Dorsolateral prefrontal cortex (tissue), 122 donors: ENCODE measurements at places on chromosomes 3 and 15. TPM values are rescaled to one million over a fixed set of nuclear protein-coding genes. Genes with fewer than 3 reads are reported as not detected.

- DNase-seq: no peak
These were observed 14.3 kb downstream of the FLNB start for GRCh38 chr3:58022490-58022889.

GRCh38 chr3:145952536-145952935, 208.4 kb downstream of the PLOD2 start:
- DNase-seq: no peak

DNA sequence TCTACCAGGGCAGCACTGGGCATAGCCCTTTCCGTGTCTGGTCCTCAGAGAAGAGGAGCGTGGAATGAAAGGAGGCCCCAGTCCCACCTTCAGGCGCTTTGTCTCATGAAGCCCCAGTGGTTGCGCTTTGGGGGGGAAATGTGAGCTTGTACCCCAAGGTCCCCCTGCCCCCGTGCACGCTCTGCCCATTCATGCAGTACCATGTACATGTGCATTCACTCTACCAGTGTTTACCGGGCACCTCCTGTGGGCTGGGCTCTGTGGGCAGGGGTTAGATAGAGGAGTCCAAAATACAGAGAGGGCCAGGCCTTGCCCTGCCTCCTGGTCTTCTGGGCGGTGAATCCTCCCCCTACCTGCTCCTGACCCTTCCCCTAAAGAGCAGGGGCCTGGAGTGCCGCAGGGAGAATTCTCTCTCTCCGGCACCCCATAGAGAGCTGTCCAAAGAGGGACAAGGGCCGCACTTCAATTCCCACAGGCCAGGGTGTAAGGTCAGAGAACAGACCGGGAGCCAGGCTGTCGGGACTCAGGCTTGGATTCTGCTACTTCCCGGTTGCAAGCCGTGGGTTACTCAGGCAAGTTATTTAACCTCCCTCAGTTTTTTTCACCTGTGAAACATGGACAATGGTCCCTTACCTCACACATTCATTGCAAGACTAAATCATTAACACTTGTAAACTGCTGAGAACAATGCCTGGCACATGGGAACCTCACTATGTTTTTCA, 153.4 kb downstream of the MEGF11 start:
- DNase-seq: no peak

DNA sequence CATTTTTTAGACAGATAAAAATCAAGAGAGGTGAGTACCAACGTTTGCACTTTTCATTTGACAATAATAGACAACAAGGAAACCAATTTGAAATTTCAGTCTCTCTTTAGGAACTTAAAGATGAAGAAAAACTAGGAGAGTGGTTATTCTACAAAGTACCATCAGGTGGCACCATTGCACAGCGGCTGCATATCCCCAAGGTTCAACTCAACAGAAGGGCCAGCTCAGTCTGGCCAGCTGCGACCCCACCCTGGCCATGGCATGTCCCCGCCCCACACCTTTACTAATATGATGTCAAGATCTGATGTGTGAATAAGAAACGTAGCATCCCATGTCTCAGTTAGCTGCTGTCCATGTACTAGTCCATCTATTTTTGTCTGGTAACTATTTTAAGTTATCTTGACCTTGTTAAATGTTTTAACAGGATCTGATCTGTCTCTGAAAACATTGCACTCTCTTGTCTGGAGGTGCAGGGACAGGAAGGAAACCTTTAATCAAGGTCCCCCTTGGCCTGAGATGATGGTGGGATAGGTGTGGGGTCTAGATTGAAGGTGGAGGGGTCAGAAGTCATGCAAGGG, 35.5 kb upstream of the CGNL1 start:
- DNase-seq: no peak

DNA sequence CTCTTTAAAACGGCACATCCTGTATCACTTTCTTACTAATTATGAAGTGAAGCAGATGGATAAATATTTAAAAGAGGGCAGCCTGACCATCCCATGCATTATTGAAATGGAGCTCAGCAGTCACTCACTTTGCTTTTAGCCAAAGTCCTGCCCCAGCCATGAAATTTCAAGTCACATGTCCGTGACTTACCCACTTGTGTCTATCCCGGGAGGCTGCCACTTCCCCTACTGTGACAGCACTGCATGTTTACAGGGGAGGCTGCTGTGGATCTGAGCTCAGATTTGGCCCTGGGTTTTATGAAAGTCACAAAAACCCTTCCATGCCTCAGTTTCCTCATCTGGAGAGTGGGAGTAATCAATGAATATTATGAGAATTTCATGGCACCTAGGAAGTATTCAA, 17.9 kb upstream of the LRRK1 start:
- no peak for DNase-seq

DNA sequence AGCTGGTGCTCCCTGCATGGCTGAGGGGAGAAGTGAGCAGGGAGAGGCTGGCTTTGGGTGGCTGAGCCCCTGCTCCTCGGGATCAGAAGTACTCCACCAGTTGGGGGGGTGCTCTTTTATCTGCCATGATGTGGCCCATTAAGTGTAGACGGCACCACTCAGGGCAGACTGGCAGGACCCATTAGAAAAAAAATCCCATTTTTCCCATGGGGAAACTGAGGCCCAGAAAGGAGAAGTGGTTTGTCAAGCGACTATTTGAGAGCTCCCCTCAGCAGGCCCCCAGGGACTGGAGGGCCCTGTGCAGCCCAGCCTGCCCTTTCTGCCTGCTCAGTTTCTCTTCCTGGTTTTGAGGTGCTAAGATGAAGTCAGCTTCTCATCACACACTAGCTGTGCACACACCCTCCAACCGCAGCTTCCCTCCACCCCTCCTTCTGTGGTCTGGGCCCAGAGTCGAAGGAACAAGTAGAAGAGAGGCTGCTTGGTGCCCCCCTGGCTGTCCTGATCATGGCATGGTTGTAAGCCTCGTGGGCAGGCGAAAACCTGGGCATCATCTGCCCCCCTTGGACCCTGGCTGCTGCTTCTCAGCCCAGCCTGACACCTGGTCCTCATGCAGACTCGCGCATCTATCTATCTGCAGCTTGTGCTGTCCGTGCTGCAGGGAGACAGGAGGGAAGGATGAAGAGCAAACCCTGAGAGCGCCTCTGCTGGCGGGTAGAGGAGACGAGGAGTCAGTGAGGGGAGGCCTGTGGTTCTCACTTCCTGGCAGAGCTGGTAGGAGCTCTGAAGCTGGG, 5.6 kb downstream of the CSK start:
- DNase-seq: peak; percentile 50

GRCh38 chr3:104132566-104133403, 1233.9 kb upstream of the ALCAM start:
- DNase-seq: no peak

GRCh38 chr3:54274607-54275006, 152.3 kb downstream of the CACNA2D3 start:
- DNase-seq: no peak

- no peak for DNase-seq
These were observed 17.0 kb upstream of the PPM1L start for GRCh38 chr3:160739079-160739478.

DNA sequence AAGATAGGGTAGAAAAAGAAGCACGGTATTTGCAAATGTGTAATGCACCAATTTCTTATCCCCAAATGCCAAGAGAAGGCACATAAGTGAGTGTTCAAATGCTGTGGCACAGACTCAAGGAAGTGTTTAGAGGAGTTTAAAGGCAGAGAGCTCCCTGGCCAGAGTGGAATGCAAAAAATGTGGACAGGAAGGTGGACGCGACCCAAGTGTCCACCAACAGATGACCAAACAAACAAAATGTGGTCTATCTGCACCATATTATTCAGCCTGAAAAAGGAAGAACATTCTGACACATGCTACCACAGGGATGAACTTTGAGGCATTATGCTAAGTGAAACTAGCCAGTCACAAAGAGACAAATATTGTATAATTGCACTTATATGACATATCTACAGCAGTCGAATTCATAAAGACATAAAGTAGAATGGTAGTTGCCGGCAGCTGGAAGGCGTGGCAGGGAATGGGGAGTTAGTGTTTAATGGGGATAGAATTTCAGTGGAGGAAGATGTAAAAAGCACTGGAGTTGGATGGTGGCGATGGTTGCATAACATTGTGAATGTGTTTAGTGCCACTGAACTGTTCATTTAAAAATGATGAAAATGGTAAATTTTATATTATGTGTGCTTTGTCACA, 126.6 kb downstream of the SRGAP3 start:
- DNase-seq: no peak

DNA sequence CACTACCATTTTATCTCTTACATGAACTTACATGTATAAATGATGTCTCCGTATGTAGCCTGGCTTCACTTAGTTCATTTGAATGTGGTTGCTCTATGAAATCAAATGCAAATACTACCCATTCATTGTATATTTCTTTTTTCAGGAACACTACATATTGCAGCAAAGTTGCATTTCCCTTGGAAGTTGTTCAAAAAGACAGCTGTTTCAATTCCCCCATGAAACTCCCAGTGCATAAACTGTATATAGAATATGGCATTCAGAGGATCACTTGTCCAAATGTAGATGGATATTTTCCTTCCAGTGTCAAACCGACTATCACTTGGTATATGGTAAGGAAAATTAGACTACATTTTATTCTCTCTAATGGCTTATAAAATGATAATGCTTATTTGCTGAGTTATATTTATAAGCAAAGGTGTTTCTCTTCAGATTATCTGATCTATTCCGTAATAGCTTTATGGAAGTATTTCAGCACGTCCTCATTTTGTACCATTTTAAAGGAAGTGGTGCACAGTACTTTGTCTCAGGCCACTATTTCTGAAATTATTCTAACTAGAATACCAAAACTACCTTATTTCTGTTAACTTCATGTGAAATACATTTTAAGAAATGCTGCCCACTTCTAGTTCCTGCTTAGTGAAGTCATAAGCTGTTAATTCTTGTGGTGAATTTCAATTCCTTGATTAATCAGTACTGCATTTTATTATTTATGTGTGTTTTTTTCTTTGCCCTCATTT, 95.1 kb downstream of the IL1RAP start:
- DNase-seq: no peak

DNA sequence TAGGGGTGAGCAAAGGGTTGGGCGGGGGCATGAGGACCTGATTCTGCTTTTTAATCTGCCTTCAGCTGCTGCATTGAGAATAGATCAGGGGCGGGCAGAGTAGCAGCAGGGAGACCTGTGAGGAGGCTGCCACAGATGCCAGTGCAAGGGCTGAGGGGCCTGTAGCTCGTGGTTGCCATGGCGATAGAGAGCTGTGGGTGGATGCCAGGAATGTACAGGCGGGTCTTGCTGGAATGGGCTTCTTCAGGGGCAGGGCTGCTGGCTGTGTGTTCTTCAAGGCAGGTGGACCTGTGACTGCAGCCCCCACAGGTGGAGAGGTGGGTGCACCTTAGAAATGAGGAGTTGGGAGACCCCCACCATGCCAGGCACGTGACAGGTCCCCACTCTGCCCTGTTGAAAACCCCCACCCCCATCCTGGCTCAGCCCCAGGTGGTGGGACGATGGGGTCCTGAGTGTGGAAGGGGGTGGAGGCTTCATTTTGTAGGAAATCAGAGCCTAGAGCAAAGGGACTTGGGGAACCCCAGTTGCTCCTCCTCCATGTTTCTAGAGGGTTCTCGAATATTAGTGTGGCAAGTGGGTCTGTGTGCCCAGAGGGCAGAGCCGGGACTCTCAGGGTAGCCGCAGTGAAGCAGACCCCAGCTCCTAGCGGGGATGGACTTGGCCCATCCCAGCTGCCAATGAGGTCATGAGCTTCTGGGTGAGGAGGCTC, 38.3 kb downstream of the SLC6A6 start:
- peak; percentile 74 for DNase-seq

DNA sequence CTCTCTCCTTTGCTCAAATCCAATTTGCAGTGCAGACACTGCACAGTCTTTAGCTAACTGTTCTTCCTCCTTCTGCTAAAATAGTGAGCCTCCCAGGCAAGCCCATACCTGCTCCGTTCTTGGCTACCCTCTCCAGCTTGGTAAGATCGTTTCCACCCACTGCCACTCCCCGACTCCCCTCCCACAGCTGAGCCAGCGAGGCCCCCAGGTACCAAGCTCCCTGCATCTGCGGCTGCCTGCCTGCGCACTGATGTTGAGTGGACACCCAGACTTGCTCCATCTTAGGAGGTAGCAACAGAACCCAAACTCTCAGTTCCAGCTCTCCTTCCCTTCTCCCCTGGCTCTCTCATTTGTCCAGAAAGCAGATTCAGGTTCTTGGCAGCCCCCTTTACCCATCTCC, 7.9 kb upstream of the TNK2 start:
- DNase-seq: no peak

DNA sequence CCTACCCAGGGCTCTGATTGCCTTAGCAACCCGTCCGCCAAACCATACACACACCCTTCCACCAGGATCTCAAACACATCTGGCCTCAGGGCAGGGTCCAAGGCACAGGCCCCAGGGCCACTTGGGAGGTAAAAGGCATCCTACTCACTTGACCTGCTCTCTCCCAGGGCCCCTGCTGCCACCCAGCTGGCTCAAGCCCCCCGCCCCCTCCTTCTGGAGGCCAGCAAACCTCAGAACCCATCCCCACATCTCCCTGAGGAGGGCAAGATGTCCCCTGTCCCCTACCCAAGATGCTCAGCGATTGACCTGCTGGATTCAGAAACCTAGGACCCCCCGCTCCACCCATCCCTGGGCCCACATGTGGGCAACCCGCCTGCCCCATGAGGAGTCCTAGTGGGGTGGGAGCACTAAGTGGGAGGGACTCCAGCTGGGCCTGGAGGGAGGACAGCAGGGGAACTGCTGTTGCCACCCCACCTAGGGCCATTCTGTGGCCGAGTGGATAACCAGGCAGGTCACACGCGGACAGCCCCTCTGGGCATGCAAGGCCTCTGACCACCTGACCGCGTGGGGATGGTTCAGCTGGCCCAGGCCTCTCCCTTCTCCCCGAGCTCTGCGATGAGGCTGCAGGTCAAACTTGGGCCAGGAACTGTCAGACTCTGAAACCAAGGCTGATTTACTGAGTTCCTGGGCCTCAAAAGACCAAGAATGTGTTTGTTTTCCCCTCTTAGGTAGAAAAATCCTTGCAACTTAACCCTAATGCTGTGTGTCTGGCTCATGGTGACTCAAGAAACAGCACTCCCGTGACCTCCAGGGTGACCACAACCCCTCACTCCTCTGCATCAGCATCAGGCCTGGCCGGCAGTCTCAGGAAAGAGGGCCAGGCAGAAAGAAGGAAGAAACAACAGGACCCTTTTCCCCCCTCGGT, 4.2 kb downstream of the MFGE8 start:
- no peak for DNase-seq

The CPEB1 gene
- total RNA-seq: 62.9 TPM

The BNC1 gene
- not detected for total RNA-seq

The ZNF710 gene
- 16.4 TPM for total RNA-seq

The DISP2 gene
- 44.3 TPM for total RNA-seq

The CDC25A gene
- 1.1 TPM for total RNA-seq

The CKMT1B gene
- total RNA-seq: 113 TPM

The ACKR2 gene
- 2.2 TPM for total RNA-seq

The ANKUB1 gene
- not detected for total RNA-seq

The TRH gene
- 1.0 TPM for total RNA-seq

The CALML4 gene
- 6.3 TPM for total RNA-seq

The NEK10 gene
- total RNA-seq: 20.7 TPM
